ENCODE measurements at places on chromosomes 2 and 18.

GRCh38 chr2:203444738-203445137, 90.4 kb downstream of the RAPH1 start:
- no peak for DNase-seq

DNA sequence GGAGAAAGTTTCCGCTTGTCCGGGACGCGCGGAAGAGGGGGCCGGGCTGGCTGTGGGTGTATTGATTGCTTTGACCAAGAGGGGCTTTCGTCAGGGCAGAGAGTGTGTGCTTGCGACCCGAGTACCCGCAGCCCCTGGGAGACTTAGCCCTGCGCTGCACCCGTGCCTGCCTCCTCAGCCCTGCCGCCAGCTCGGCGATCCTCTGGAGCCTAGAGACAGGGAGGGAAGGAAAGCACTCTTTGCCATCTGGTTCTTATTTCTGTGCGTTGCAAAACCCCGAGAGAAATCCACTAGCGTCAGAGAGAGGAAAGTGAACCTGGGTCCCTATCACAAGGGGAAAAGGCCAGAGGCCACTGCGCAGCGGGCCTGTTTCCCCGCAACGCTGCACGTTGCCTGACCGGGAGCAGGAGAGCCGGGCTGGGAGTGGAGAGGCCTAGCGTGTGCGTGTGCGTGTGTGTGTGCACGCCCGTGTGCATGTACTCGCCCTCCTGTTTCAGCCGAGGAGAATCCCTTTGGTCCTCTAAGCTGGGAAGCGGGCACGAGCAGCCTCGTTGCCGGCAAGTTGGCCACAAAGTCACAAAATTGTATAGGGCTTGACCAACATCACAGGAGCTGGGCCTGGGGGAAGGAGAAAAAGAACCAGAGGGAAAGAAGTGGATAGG, 1.7 kb downstream of the SIX3 start:
- DNase-seq = no peak

- DNase-seq = no peak
Observed at GRCh38 chr2:239625156-239625845, 224.5 kb upstream of the HDAC4 start.

DNA sequence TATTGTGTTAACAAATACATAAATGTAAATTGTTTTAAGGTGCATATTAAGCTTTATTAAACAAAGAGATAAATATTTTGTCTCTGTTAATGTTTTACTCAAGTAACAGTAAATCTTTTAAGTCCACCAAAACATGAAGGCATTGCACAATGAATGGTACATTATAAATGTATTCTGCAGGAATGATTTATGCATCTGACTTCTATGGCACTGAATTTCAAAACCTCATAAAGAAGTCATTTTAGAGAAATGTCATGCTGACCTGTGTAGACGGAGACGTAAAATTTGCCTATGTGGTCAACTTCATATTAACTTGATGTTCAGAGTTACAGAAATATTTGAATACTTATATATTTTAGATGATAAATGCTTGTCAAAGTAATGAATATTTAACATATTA, 194.7 kb downstream of the BABAM2 start:
- no peak for DNase-seq

DNA sequence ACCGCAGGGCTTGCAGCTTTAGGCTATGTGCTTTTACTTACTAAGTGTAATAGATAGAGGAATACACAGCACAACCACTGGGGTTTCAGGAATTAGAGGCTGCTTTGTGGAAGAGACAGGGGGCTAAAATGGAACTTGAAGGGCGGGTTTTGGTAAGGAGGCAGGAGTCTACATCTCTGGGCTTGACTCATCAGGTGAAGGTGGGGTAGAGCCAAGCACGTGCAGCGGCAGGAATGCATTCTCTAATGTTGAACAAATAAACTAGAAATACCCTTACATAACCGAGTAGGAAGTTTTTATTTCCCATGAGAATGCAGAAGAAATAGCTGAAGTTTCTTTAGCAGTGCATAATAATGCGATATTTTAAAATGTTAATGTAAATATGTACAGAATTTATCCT, 673.8 kb upstream of the SALL3 start:
- DNase-seq = no peak

DNA sequence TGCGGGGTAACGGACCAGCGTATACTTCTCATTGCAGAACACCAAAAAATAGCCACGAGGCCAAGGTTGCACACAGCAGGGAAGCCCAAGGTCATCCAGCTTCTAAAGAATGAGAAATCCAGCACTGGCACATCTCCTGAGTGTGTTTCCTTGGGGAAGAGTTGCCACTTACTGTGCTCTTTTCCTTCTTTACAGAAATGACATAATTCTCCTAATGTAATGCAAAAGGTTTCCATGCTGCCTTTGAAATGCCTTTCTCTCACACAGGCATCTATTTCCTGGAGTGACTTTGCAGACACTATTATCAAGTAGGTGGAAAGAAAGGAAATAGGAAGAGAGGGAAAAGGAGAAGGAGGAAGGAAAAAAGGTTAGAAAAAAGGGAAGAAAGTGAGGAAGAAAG, 862.1 kb upstream of the CELF4 start:
- no peak for DNase-seq

GRCh38 chr2:42812899-42813479, 20.6 kb upstream of the HAAO start:
- no peak for DNase-seq

All from globus pallidus (tissue), 1 donor.